ENCODE measurements at places on chromosomes 2 and 18.

- DNase-seq, result no peak
These were observed 51.6 kb downstream of the APOB start for GRCh38 chr2:20992201-20992711.

DNA sequence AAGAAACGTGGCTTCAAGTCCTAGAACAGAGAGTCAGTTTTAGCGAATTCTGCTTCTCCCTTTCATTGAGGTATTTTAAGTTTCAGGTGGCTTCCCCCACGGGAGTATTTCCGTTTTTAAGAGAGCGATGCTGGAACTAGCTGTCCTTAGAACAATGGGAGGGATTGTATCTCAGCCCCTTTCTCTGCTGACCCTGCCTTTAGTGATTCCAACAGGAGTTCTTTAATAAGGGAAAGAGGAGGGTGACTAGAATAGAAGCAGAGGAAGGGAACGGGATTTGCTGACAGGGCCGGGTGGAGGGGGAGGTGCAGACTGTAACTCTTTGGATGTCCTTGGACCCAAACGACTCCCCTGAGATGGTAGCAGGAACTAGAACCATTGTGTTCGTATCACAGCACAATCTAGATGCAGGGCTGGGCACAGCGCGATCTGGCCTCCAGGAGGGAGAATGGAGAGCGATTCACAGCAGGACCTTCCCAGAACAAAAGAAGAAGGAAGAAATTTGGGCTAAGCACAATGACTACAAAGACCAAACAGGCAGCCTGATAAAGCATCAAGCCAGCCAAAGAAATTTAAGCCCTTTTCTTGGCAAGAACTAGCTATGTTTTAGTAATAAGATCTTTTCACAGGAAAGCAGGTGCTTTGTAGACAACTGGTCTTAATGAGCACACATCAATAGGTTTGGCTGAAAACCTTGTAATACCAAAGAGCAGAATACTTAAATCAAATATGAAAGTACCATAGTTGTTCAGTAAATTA lies 15.8 kb upstream of the RTTN start:
- no peak for DNase-seq

- DNase-seq, result no peak
These were observed 27.3 kb downstream of the SPTBN1 start for GRCh38 chr2:54483426-54483825.

DNA sequence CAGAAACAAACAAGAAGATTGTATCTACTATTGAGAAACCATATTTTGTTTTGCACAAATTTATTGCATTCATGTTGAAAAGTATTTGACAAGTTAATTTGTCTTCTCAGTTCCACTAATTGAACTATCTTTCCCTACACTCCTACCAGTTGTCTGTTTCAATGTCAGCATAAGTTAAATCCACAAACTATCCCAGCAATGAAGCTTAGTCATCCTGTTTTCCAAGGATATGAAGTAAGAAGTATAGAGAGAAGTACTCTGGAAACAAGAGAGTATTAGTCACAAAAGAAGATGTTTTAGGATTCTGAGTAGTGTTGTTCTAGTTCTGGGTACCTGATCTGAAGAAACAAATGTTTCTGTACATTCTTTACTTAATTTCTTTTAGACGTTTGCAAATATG lies 261.6 kb upstream of the ZNF804A start:
- no peak for DNase-seq

- DNase-seq, result no peak
These were observed 207.4 kb downstream of the CBLN2 start for GRCh38 chr18:72336786-72337185.

- DNase-seq, result no peak
These were observed 1.3 kb upstream of the ALPI start for GRCh38 chr2:232454630-232455029.

DNA sequence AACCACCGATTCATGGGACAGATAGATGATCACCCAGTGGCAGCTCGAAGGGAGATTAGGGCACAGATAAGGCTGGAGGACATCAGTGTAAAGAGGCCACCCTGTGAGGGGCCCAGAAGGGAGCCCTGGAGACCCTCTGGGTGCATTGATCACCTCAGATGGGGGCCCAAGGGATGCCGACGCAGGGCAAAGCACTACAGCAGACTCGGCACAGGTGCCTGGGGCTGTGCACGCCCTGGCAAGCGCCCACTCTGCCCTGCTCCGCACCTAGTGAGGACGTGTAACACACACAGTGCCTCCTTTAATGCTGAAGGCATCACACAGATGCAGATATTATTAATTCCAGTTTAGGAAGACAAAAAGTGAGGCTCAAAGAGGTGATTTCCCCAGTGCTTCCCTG lies 9.5 kb downstream of the GYPC start:
- no peak for DNase-seq

DNA sequence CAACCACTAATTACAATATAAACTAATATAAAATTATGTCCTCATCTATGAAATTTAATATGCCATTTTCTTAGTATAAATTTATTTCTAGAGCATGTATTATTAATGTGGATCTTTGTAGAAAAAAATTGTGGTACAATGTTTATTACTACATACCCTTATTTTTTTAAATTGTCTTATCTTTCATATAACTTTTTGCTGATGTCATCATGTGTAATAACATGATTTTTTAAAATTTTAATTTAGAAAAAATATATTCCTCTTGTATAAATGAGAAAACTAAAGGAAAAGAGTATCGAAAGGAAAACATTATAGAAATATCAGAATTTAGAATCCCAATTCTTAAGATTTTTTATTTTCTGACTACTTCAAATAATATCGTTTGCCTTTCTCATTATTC lies 49.9 kb downstream of the SCN2A start:
- DNase-seq, result no peak

GRCh38 chr18:68152770-68153169 lies 562.1 kb downstream of the TMX3 start:
- no peak for DNase-seq

DNA sequence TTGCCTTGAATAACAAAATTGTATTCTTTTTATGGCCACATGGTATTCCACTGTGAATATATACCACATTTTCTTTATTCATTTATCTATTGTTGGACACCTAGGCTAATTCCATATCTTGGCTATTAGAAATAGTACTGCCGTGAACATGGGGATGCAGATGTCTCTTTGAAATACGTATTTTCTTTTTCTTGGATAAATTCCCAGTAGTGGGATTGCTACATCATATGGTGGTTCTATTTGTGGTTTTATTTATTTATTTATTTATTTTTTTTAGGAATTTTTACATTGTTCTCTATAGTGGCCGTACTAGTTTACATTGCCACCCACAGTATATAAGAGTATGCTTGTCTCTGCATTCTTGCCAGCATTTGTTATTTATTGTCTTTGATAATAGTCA lies 679.8 kb upstream of the NRXN1 start:
- no peak for DNase-seq

- DNase-seq, result no peak
These were observed 190.1 kb downstream of the CDCA7 start for GRCh38 chr2:173544641-173545363.

GRCh38 chr2:167209784-167210183 lies 321.5 kb downstream of the XIRP2 start:
- no peak for DNase-seq

DNA sequence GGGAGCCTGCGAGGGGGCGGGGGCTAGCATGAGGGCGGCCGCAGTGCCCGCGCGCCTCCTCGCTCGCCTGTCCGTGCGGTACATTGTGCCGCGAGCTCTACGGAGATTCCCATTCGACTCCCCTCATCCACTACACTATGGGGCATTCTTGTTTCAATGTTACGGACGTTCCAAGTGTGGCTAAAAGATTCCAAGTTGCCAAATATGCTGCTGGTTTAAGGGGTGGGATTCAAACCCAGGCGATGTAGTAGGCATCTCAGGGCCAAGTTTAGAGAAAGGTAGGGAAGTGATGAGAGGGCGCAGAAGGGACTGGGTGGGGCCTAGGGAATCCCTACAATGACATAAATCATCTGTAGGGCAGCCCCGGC lies 10.0 kb upstream of the CRYBA2 start:
- DNase-seq, result no peak

- no peak for DNase-seq
These were observed 950.1 kb downstream of the CNTNAP5 start for GRCh38 chr2:124975224-124975623.

DNA sequence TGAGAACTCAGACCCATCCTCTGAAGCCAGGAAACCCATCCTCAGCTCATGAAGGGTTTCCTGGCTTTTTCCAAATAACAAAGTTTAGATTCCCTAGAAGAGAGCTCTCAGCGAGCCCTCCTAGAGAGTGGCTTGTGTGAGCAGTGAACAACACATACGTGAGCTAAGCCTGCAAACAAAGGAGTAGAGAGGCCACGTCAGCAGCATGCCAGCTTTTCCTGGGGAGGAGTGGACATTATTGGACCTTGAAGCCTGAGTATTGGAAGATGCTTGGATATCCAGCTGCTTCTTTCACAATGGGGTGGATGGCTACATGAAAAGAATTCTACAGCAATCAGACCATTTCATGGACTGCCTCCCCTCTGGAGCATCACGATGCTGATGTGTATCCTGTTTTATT lies 21.1 kb downstream of the KIF5C start:
- no peak for DNase-seq

DNA sequence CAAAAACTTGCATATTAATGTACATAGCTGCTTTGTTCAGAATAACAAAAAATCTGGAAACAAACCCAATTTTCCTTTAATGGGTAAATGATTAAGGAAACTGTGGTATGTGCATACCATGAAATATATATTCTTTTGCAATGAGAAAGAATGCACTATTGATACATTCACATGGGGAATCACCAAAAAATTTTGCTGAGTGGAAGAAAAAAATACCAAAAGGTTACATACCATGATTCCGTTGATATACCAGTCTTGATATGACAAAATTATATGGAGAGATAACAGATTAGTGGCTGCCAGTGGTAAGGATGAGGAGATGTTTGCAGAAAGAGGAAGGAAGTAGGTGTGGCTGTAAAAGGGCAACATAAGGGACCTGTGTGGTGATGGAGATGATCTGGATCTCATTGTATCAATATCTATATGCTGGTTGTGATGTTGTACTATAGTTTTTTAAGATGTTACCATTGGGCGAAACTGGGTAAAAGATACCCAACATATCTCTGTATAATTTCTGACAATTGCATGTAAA lies 54.6 kb upstream of the BCL2L11 start:
- DNase-seq, result no peak

DNA sequence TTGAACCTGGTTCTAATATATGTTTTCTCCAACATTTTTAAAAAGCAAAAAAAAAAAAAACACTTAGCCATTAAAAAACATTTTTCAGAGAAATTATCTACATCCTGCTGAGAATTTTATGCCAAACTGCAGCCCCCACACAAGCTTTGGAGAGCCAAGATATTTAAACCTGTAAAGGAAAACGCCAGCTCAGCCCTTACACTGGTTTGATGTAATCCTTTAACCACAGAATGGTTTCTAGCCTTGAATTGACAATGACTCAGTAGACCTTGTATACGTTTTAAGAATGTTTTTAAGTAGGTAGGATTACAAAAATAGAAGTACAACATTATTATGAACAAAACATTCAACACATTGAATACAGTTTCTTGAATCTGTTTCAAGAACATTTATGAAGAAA lies 113.6 kb downstream of the BABAM2 start:
- DNase-seq, result no peak

GRCh38 chr2:15660491-15661294 lies 69.0 kb downstream of the DDX1 start:
- no peak for DNase-seq

DNA sequence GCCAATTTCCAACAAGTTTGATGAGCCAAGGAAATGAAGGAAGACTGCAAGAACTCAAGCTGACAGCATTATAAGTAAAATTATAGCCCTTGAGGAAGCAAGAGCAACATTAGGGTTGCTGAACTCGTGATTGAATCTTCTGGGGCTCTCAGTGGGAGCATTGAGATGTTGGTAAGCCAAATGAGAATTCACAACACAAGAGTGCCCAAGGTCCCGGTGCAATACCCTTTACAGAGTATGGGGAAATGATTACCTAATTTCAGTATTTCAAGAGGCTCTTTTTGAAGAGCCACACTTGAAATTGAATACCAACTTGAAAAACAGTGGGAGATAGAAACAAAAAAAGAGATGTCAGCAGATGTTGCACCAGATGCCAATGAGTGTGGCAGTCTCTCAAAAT lies 554.5 kb downstream of the STK39 start:
- DNase-seq, result no peak

GRCh38 chr2:166419616-166419934 lies 43.8 kb upstream of the SCN9A start:
- DNase-seq, result peak; percentile 49

GRCh38 chr2:221896505-221897151 lies 324.5 kb upstream of the EPHA4 start:
- DNase-seq, result no peak

- DNase-seq, result no peak
These were observed 103.7 kb upstream of the MEIS1 start for GRCh38 chr2:66331176-66331575.

DNA sequence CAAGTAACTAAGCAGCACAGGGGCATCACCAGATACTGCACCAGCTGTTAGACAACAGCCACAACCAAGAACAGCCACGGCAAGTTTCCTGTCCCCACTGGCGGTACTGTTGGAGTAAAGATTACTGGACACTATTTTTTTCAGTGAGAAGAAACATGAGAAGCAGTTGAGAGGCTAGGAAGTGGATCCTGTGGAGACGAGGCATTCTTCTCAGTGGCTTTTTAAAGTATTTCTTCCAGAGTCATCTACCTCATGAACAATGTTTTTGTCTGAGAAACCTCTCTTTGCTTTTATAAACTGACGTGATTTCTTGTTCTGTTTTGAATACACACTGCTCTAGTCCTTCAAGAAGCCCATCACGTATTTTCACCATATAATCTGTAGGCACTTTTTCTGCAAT lies 18.8 kb downstream of the TM4SF20 start:
- no peak for DNase-seq

GRCh38 chr2:146246736-146247523 lies 1597.9 kb upstream of the ACVR2A start:
- DNase-seq, result no peak

GRCh38 chr18:69956057-69956456 lies 8.4 kb upstream of the CD226 start:
- DNase-seq, result no peak

GRCh38 chr18:62045316-62045715 lies 141.5 kb downstream of the PIGN start:
- DNase-seq, result no peak

DNA sequence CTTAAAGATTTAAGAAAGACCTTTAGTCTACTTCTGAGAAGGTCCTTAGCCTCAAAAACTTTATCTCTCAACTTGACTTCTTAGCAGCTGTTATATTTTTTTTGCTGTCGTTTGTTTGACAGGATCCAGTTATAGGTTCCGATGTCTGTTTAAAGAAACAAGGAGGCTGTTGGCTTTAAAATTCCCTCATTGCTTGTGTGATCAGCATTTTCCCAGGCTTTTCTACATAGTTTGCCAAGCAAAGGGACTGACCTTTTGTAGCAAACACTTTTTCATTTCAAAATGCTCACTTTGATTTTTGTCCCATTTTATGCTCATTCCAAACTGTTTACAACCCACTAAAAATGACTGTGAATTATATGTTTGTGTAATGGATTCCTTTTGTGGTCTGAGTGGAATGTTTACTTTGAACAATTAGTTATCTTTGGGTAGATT lies 394.9 kb downstream of the ARHGAP15 start:
- no peak for DNase-seq

GRCh38 chr2:218582076-218582475 lies 13.4 kb downstream of the CNOT9 start:
- DNase-seq, result no peak

GRCh38 chr18:61738042-61738441 lies 154.8 kb downstream of the RNF152 start:
- DNase-seq, result no peak

- DNase-seq, result no peak
These were observed 153.4 kb upstream of the CCDC150 start for GRCh38 chr2:196486146-196486545.

GRCh38 chr18:28576941-28577340 lies 400.0 kb upstream of the CDH2 start:
- no peak for DNase-seq
